ENCODE measurements at places on chromosomes 2 and 18.

DNA sequence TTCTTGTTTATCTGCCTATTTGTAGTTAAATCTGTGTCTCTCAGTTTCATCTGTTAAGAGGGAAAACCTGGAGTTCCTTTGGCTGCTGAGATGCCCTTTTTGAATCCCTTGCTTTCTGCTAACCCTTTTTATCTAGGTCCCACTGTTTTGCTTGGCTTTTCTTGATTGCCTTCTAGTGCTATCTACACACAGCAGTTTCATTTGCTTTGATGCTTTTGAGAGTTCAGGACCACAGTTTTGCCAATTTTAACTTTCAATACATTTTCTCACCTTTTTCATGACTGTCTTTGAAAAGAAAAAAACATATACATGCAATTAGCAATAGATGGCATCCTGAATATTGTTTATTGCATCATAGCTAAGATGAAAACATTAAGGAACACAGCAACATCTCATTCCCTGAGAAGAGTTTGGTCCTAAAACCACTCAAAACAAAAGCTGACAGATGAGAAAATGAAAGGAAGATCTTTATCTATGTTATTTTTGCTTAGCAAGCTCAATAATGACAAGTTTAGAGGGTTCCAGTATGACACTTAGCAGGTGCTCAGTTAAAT lies 241.4 kb upstream of the MEX3C start:
- no peak for DNase-seq

GRCh38 chr2:218292048-218293014 lies at the start of gene TMBIM1:
Gene TMBIM1 (minus strand): TSS chr2:218292503. CDS start chr2:218282141, 10,362 bp downstream.
- DNase-seq: peak; percentile 87

GRCh38 chr2:2683606-2684224 lies 352.6 kb upstream of the MYT1L start:
- DNase-seq: no peak

- DNase-seq: no peak
These were observed 34.4 kb upstream of the ROCK1 start for GRCh38 chr18:21146016-21146415.

DNA sequence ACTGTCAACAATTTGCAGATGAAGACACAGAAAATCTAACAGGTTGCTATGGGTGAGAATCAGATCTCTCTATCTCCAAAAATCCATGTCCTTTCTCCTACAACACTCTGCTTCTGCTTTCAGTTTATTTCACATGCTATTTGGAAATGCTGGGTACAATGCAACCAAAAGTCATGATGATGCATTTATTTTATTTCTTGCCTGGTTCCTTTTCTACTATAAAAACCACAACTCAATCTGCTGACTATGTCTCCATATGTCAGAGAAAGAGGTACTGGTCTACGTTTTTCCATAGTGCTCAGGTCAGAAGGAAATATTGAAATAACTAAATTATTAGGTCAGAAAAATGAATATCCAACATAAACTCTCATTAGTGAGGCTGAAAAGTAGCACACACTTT lies 20.5 kb downstream of the RAD51AP2 start:
- DNase-seq: no peak

- DNase-seq: no peak
These were observed 15.3 kb upstream of the PLB1 start for GRCh38 chr2:28480403-28481049.

GRCh38 chr2:62393293-62393692 lies 112.7 kb downstream of the TMEM17 start:
- DNase-seq: no peak

DNA sequence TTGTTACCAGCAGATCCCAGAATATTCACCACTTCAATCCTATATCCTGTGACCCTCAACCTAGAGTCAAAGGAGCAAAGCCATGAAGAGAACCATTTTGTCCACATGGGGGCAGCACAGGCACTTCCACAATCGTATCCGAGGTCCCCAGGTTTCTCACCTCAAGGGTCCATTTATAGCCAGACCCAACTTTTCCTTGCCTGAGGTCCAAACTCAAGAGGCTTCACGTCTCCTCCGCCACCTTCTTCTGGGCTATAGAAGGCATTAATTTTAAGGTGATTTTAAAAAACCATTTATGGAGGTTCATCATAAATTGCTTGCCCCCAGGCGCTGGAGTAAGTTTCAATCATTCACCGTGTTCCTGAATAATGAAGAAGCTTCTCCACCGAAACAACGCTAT lies 111.6 kb upstream of the NABP1 start:
- peak; percentile 81 for DNase-seq

GRCh38 chr18:75525331-75525730 lies 97.8 kb upstream of the SMIM21 start:
- DNase-seq: no peak

DNA sequence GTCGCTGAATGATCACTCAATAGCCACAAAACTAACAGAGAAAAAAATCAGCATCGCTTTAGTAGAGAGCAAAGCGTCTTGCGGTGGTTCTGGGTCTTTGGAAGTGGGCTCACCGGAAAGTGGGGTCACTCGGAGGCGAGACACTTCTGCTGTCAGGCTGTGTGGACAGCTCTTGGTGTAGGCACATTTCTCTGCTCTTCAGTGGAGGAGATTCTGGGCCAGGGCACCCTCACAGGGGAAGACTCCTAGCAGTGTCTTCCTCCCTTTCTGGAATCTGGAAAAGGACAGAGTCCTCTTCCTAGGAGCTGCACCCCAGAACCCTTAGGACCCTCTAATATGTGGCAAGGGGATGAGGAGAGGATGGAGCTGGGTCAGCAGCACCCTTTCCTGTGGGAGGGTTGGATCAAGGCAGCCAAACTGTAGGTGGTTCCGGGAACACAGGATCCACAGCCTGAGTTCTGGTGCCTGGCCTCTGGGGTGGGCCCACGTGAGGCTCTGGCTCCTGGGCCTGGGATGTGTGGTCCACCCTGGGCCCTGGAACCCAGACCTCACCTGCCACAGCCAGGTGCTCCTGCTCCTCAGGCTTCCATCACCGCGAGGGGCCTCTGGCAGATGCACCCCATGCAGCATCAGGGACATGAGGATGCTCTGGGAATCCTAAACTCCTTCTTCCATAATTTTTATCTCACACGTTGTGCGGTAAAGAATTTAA lies 25.1 kb downstream of the GPR35 start:
- no peak for DNase-seq

DNA sequence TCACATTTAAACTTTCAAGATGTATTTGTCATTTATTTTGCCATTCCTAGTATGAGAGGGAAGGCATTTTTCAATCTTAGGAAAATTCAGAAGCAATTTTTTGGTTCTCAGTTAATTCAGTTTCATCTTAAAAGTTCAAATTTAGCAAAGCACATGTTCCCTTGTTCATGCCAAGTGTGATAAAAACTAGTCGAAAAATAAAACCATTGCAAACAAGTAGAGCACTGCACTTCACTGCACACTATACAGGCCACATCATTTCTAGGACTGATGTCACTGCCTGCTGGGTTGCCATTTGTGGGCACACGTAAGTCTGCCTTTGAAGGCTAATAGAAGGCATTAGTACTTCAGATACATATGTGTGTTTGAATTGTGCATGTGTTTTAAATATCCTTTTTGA lies 14.3 kb downstream of the TBR1 start:
- DNase-seq: no peak
